ENCODE measurements at places on chromosomes 13 and 19.

GRCh38 chr13:111623743-111624505 lies 303.5 kb downstream of the TEX29 start:
- DNase-seq, result no peak

GRCh38 chr13:98979012-98979660 lies 1.3 kb upstream of the DOCK9 start:
- no peak for DNase-seq

DNA sequence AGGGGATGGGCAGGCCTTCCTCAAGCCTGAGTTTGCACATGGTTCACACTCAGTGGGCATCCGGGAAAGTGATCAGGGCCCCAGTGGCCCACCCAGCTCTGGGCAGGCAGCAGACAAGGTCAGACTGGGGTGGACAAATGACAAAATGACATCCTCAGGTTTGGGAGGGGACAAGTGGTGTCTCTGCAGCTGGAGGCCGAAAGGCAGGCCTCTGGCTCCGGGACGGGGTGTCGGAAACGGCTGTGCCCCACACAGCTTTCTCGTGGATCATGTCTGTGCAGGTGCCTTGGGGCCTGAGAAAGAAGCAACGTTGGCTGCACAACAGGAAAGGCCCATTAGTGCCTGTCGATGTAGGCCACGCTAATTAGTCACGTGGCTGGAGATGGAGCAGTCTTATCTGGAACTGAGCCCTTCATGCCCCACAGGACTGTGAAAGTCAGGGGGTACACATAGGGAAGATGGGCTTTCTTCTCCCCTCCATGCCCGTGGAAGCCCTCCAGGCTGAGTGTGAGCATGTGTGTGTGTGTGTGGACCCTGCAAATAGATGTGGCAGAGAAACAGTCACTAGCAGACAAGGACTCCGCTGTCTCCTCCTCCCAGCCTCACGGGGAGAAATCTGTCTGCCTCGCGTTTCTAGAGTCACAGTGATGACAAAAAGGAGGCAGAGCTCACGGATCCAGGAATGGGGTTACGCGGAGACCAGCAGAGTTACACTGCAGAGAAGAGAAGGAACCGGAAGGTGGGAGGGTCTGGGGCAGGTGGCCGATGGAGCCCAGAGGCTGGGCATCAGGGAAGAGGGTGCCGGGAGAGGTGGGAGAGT lies 44.2 kb downstream of the CHST8 start:
- no peak for DNase-seq

- DNase-seq, result peak; percentile 14
Measured at GRCh38 chr13:82330499-82330898, 1551.8 kb downstream of the SLITRK1 start.

DNA sequence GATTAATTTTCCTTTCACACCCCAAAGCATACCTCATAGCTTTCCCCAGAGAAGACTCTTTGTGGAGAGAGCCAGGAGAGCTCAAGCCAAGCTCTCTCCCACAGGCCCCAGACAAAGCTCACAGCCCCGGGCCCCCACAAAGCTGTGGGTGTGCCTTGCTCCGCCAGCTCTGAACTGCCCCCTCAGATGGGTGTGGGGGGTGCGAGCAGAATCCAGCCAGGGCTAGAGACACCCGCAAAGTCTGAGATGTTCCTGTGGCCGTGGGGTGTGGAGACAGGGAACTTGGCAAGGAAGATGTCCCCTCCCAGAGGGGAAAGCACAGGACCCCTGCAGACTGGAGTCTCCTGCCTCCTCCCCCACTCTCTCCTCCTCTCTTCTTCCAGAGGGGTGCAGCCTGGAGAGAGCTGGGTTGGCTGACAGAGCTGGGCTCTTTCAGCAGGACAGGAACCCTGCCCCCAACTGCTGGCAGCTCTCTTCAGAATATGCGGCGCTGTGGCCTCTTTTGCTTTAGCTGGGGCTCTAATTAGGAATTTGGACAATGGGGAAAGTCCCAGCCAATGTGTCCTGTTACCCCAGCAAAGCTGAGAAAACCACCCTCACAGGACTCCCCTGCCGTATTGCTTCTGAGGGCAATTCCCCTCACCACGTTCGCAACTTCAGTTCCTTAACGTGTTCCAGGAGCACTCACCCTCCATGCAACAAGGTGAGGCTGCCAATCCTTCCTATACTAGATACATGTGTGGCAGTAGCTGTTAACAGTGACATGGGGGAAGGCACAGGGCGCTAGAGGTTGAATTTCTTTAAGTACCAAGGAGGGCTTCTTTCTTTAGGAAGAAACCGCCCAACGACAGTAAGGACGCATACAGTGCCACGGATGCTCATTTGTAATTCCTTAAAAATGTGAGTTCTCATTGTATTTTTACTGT lies 170.0 kb downstream of the COL4A1 start:
- DNase-seq, result no peak

DNA sequence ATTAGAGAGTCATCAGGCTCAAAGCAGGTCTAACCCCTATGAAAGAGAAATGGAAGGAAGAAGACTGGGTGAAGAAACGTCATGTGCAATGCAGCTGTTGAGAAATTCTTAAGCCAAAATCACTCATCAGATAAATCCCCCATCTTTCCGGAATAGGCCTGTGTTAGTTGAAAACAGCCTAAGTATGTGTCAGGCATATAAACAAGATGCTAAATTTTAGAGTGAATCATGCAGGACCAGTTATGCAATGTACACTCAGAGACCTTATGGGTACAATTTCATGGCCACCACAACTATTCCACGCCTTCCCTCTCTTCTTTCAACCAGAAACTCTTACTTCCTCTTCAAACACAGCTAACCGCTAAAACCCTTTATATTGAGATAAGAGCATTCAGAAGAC lies 717.7 kb upstream of the ATXN8OS start:
- DNase-seq, result no peak

DNA sequence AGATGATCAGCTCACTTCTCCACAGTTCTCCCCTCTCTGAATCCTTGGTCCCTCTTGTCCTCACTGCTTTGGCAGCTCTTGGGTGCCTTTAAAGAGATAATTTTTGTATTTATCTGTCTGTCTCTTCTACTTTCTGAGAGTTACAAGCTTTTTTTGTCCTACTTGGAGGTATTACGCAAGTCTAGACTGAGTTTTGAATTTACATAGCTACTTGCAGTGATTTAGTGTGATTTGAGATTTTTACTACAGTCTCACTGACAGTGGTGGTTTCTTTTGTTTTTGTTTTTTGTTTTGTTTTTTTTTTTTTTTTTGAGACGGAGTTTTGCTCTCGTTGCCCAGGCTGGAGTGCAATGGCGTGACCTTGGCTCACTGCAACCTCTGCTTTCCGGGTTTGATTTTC lies 22.1 kb downstream of the URI1 start:
- DNase-seq, result no peak

DNA sequence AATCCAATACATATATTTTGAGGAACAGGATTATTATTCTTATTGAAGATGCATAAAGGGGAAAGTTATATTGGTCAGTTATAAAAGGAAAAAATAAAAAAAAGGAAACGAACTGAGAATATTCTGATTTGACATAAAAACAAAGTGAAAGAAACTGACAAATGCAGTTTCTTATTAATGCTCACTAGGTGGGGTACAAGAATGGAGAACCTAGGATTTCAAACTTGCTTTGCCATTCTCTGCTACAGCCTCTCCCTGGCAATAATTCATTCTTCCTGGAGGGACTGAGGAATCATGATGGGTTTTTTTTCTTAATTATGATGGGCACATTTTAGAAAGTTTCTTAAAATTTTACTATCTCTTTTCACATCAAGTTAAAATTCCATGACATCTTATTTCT lies 154.9 kb downstream of the PCDH9 start:
- peak; percentile 10 for DNase-seq

GRCh38 chr13:20713014-20713376 lies 9.5 kb downstream of the IL17D start:
- DNase-seq, result no peak
